Left colon (tissue), 2 donors: ENCODE measurements at places on chromosomes 5 and 9. TPM values are rescaled to one million over a fixed set of nuclear protein-coding genes. Genes with fewer than 3 reads are reported as not detected.

Gene GABRA6
- not detected for total RNA-seq

Gene GRXCR2
- not detected for total RNA-seq

Gene ERAP2
- 21.2 TPM for total RNA-seq

Gene PIK3R1
- 67.6 TPM for total RNA-seq

Gene PCDHB4
- 0.46 TPM for total RNA-seq

Gene MELK
- total RNA-seq, result 9.9 TPM

Gene FOXD4L4
- 0.17 TPM for total RNA-seq

GRCh38 chr5:175230299-175230698 is 213.7 kb downstream of the DRD1 start:
- DNase-seq, result no peak

- DNase-seq, result peak; percentile 50
Measured at GRCh38 chr5:150593593-150593992, 46.9 kb upstream of the SYNPO start.

DNA sequence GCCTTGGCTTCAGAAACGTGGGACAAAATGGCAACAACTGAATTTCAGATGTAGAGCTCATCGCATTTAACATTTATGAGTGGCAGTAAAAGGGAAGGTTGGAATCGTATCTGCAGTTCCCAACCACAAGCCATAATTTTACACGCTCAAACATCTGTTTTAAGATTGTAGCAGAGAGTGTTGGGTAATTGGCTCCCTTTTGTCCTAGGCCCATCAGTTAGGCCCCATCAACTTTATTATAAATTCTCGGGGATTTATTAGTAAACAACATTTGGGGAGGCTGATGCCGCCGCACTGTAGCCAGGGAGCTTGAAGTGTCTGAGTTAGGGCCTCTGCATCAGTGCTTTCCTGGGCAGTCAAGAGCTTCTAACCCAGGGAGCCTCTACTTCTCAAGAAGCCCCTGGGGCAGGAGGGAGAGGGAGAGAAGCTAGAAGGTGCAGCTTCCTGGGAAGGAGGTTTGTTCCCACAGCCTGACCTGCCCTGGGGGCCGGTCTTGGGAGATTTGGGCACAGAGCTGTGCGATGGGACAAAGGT is 66.2 kb downstream of the HSPA4 start:
- DNase-seq, result no peak

- DNase-seq, result no peak
Measured at GRCh38 chr9:4371108-4371507, 71.2 kb upstream of the GLIS3 start.

DNA sequence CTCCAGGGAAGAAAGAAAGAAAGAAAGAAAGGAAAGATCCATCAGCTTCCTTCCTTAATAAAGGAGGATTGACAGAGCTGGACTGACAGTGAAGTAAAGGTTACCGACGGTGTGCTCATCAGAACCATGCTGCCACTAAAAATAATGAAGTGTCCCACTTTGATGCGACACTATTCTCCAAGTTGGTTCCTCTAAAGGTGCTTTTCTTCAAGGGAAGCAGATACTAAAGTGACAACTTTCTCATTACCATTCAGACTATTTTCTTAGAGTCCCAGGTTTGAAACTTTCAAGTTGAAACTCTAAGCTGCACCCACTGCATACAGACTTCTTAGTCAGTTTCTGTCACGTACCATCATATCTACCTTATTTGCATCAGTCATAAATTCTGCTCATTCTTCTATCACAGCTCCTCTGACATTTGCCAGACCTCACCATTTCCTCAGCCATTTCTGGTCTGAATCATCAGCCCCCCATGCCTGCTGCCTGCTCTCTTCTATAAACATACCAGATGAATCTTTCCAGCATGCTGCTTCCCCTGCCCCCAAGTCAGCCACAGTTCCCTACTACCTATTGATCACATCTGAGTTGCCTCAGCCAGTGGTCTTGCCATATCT is 177.6 kb downstream of the DEPDC1B start:
- DNase-seq, result no peak

GRCh38 chr9:18723366-18723765 is 249.4 kb downstream of the ADAMTSL1 start:
- DNase-seq, result no peak

DNA sequence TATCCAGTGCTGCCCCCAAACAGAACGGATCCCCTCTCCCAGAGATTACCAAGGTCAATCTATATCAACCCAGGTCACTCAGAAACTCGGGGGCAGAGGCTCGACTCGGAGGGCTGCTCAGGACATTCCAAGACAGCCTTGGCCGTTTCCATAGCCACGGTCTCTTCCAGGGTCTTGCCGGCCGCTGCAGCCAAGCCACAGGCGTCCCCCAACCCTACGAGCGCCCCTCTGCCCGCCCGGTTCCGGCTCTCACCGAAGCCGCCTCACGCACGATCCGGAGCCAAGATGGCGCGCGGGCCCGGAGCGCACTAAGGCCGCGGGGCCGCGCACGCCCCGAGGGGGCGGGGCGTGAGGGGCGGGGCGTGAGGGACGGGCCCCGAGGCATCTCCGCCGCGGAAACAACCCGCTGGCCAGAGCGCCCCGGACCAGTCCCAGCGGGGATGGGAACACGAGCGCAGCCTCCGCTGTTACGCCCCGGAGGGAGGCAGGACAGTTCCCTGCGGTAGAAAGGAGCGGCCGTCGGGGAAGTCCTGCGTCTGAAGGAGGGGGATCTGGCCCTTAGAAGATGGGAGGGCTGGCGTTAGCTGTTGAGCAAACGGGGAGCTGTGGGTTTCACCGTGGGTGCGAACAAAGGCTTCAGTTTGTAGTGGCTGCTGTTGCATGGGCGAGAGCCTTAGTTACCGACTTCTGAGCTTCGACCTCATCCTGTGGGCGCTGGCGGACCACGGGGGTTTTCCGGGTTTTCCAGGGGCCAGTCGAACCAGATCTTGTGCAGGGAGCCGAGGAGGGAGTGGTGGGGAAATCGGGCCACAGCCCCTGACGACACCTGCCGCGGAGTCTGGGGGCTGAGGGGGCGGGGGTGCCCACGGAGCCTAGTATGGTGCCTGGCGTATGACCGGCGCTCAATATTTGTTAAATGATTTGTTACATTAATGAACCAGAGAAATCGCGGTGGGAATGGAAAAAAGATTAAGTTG is at the start of gene RPP25L:
Gene RPP25L (minus strand): TSS at position 287 of the 977 bp plus-strand sequence. CDS start 801 bp downstream, outside the sequence.
- DNase-seq, result peak; percentile 86

GRCh38 chr5:158920736-158921135 is 179.0 kb downstream of the EBF1 start:
- no peak for DNase-seq

DNA sequence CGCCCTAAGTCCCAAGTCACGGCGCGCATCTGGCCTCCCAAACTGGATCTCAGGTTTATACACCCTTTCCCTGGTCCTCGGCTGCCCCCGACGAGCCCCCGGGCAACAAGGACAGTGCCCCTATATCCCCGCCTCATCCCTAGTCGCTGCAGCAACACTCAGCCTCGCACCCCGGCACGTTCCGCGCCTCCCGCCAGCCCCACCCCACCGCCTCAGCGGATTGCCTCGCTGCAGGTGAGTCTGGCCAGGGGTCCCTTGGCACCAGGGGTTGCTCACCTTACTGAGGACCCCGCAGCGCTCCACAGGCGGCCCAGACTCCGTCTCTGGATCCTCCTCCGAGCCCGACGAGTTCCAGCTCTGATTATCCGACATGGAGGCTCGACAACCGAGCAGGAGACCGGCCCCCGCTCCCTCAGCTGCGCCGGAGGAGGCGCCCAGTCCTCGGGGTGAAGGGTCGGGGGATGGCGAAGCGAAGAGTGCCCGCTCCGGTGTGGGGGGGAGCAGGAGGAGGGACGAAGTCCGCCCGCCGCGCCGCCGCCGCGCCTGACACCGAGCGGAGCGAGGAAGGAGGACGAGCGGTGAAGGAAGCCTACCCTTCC is 494 bp downstream of the CERT1 start:
- peak; percentile 58 for DNase-seq
